Stimulated activated CD8-positive, alpha-beta memory T cell treated with anti-CD3 and anti-CD28 coated beads, Interleukin-2, amount 100 ng/mL, for 48 hours (primary cell): ENCODE measurements at places on chromosomes 12 and 14.

DNA sequence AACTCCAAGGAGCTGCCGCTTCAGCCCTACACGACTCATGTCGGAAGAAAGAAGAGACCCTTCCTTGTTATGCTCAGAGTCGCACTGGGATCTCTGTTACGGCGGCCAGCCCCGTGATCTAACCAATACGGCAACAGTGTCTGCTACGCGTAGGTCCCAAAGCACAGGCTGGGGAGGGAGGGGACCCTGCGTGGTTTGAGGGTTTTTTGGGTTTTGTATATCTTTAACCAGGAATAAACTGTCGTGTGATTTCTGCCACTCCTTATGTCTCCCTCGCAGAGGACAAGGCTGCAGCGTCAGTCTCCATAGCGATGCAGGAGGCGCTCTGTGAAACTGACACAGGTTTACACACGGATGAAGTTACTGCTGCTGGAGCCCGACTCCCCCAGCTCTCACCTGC, 60.0 kb upstream of the DIO3 start:
- DNase-seq = no peak

- no peak for DNase-seq
These were observed 10.7 kb downstream of the JAG2 start for GRCh38 chr14:105157872-105158271.

- DNase-seq = no peak
These were observed 86.3 kb downstream of the ASCL1 start for GRCh38 chr12:103043531-103044486.

DNA sequence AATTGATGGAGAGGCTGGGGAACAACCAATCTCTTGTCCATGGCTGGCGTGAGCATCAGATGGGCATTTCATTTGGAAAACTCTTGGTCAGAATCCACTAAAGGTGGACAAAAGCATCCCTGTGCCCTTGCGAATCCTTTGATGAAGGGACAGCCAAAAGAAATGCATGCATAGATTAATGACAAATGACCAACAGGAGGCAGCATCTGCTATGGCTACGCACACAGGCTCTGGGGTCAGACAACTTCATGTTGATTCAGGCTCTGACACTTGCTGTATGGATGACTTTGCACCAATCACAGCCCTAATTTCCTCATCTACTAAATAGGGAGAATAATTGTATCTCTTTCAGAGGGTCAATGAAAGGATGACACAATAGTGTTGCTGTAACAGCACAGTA, 117.5 kb downstream of the ASCL4 start:
- DNase-seq = no peak

GRCh38 chr14:72743626-72744025, 150.3 kb downstream of the DPF3 start:
- DNase-seq = no peak

GRCh38 chr14:69997849-69998248, 118.6 kb downstream of the SMOC1 start:
- DNase-seq = no peak

- DNase-seq = no peak
These were observed 162.8 kb downstream of the SNAPC1 start for GRCh38 chr14:61925043-61925442.

GRCh38 chr12:79644274-79645234, 46.2 kb downstream of the PAWR start:
- DNase-seq = no peak

GRCh38 chr12:16243487-16244412, 33.7 kb downstream of the SLC15A5 start:
- DNase-seq = no peak
